Activated CD8-positive, alpha-beta memory T cell treated with anti-CD3 and anti-CD28 coated beads, Interleukin-2, amount 50 U/mL, for 48 hours (primary cell): ENCODE measurements at places on chromosomes 5 and 9.

GRCh38 chr5:149519601-149520000, 31.6 kb downstream of the CSNK1A1 start:
- DNase-seq, result no peak

DNA sequence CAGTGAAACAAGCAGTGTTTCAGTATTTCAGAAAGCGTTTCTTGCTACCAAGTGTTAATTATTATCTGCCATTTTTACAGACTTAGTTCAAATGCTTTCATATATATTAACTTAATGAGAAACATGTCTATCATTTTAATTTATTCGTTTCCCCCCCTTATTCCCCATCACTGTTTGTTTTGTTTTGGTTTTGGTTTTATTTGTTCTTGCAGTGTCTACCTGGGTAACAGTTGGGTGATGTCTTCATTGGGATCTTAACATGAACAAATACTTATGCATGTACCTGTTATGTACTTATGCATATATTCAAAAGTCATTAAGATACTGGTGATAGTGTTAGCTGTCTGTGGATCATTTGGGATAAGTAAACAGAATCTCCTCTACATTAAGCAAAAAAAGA, 108.0 kb downstream of the CDC42SE2 start:
- DNase-seq, result no peak

GRCh38 chr9:78320875-78321496, 24.1 kb downstream of the PSAT1 start:
- DNase-seq, result no peak

DNA sequence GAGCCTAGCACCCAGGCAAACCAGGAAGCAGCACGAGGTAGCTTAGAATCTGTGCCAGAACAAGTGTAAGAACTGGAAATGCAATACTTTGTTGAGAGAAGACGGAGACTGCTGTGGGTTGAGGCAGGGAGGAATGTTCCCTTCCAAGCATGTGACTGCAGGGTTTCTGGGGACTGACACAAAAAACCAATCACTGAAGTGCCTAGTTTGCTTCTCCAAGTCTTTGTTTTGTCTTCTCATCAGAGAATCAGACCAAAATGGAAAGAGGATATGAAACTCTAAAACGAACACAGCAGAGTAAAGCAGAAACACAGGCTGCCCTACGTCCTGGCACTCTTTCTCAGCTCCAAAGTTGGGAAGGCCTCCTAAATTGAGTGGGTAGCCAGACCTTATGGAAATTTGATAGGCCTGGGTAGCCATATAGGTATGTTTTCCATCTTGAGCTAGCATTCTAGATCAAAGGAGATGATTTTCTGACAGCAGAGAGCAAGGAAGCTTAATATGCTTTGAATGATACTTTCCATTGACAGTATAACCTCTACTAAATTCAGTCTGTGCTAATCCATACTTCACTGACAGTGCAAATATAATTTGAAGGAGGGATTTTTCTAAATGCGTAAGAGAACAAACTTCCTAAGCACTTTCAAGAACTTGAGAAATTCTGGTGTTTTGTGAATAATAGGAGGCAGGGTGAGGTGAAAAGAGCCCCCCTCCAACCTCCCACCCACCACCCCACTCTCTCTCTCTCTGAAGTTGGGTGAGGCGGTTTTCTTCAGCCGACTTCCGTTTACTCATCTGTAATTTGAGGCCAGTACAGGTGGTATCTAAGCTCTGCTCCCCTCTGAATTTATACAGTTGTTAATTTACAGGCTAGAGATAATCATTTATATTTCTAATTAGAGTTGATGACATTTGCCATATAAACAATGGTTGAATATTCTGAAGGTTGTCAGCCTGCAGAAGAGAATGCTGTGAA, 5.5 kb downstream of the ADRB2 start:
- DNase-seq, result no peak

DNA sequence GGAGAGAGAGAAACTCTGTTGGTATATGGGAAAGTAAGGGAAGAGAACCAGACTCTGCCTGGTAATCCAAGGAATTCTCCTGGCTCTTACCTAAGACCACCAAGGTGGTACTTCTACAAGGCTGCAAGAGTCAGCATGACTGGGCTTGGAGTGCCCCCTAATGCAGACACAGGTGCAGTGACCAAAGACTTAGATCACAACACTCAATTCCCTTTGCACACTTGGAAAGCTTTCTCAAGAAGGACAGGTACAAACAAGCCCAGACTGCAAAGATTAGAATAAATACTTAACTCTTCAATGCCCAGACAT, 25.2 kb downstream of the UGT3A2 start:
- DNase-seq, result no peak

GRCh38 chr9:122498883-122499288, 11.7 kb upstream of the OR1J2 start:
- DNase-seq, result no peak

DNA sequence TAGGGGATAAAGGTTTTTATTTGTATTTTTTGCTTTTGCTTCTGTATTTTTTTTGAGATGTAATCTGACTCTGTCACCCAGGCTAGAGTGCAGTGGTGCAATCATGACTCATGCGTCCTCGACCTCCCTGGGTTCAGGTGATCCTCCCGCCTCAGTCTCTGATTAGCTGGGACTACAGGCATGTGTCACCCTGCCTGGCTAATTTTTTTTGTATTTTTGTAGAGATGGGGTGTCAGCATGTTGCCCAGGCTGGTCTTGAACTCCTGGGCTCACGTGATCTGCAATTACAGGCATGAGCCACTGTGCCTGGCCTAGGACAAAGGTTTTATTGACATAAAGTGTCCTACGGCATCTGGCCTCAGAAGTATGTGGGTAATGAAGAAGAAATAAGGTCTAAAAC, 297.1 kb upstream of the C9orf72 start:
- DNase-seq, result no peak

DNA sequence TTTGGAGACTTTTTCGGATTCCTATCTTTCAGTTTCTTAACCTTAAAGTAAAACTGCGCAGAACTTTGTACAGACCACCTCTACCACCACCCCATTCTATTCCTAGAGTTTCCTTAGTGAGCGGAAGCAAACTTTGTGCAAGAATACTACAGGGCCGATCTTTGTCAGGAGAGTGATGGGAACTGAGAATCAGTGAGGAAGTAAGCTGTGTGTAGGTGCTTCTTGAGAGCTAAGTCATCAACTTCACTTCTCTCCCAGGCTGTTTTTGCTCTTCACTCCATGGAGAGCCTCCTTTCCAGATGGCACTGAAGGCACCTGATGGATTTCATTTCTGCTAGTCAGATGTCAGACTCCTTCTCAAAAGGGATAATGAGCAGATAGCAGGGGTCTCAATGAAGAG, 127.3 kb downstream of the SPATA31D1 start:
- no peak for DNase-seq

DNA sequence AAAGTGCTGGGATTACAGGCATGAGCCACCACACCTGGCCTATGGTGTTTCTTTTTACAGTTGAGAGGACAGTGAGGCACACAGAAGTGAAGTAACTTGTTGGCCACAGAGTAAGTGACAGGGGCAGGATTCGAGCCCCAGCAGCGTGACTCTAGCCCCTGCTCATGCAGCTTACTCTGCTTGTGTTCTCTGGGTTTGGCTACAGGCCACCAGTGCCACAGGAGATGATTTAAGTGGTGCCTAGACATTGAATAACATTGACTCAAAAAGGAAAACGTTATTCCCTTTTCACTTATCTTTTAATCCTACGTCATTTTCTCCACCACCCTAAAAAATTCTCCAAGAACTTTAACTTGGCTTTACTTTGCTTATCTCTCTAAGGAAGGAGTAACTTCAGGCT, 61.4 kb downstream of the SNX24 start:
- DNase-seq, result no peak

DNA sequence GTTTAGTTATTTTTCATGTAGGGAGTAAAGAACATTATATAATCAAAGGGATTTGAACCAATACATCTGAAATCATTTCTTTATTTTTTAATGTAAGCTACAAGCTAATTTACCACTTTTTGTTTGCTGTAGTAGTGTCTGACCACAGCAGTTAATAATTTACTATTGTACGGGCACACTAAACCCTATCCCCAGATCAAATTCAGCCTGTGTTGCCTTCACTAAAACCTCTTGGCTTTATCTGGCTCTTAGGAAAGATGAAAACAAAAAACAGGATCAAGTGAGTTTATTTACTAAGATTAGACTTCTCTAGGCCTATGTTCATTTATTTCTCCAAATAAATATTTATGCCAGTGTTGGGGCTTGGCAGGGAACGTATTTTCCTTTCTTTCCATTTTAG, 384.1 kb downstream of the EBF1 start:
- DNase-seq, result no peak
